ENCODE measurements at places on chromosomes 11 and 22.

- no peak for DNase-seq
These were observed at the start of gene DEUP1 for GRCh38 chr11:93330446-93330984. Gene DEUP1 (plus strand): TSS chr11:93330742. CDS start chr11:93332260, 1,518 bp downstream.

DNA sequence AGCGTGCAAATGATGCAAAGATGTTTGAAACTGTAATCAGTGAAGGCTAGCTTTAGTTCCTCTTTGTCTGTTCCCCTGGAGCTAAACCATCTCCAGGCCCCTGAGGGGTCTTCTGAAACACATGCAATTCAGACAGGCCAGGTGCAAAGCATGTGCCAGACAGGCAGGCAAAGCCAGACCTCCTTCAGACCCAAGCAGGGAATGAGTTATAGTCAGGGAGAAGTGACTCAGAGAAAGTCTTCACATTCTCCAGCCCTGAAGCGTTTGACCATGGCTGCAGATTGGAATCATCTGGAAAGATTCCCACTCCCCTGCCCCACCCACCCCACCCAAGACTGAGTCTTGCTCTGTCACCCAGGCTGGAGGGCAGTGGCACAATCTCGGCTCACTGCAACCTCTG is 187.0 kb upstream of the ISX start:
- DNase-seq: no peak

DNA sequence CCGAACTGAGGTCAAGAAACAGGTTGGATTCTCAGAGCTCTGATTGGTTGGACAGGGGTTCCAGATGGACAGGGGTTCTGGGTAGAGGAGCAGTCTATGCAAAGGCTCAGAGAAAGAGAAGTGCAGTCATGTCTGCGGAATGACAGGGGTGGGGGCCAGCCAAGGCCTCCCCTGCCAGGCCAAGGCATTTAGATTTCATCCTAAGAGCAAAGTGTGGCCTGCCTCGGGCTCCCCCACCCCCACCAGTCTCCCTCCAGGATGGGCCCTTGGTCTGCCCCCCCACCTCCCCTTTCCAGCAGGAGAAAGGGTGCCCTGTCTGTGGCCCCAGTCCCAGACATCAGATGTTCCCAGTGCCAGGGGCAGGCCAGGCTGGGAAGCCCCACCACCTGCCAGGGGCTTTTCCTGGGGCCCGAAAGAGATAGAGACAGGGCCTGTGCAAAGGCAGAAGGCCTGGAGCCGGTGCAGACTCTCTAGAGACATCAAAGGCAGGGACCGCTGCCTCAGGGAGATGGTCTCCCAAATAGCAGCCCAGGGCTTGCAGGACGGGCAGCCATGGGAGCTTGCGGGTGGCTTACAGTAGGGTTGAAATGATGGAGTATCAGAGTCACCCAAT is 9.4 kb downstream of the SUSD2 start:
- no peak for DNase-seq

- DNase-seq: no peak
These were observed 40.5 kb downstream of the DKK3 start for GRCh38 chr11:11967669-11968510.

- DNase-seq: no peak
These were observed 27.6 kb downstream of the TENM4 start for GRCh38 chr11:79413268-79413667.

- no peak for DNase-seq
These were observed 28.5 kb upstream of the CSNK1E start for GRCh38 chr22:38345782-38346181.

DNA sequence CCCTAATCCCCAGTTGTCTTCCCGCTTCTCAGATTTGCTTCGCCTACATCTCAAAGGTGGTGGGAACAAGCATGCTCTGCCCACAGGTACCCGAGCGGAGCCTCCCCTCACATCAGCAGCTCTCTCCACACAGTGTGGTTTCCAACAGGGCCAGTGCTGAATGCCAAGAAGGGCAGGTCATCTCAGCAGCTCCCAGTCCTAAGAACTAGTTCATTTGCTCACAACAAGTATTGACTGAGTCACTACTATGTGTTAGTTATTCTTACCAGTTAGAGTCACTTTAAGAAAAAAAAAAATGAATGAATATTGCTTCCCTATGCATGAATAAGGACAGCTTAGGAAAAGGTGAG is 66.2 kb downstream of the THAP12 start:
- DNase-seq: no peak

DNA sequence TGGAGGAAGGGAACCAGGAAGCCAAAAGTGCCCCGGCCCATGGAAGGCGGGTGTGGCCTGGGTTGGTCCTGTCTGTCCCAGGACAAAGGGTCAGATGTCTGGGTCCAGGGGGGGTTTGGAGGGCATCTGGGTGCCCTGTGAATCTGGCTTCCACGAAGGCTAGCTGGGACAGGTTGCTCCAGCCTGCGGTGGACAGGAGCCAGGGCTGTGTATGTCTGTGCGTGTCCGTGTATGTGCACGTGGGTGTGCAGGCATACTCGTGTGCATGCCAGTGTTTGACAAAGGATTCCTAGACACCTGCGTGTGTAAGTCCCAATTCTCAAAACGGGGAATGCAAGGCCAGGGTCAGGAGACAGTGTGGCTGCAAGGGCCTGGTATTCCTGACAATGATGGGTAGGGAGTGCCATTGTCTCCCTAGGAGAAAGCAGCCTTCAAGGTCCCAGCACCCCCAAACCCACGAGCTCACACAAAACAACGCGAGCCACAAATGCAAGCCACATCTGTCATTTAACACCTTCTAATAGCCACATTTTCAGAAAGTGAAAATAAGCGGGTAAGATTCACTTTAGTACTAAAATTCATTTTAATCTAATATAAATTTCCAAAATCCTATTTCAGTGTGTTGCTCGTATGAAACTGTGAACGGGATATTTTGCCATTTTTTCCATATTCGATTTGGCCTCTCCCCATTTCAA is 78.4 kb upstream of the WNT7B start:
- no peak for DNase-seq

- no peak for DNase-seq
These were observed 351.3 kb downstream of the JRKL start for GRCh38 chr11:96741068-96741467.

- DNase-seq: peak; percentile 18
These were observed 8.6 kb downstream of the PLA2G6 start for GRCh38 chr22:38172832-38173640.

Measured in Kasumi-1 (cell line).